Tibial artery (tissue), 4 donors: ENCODE measurements at places on chromosomes 3 and 15.

GRCh38 chr15:66423149-66423548 lies 36.4 kb downstream of the MAP2K1 start:
- DNase-seq = no peak
- H3K27ac ChIP-seq = no peak overlapping the region
- no peaks in the 10 kb centered on the region for H3K4me1 ChIP-seq
- no peaks in the 10 kb centered on the region for H3K36me3 ChIP-seq

DNA sequence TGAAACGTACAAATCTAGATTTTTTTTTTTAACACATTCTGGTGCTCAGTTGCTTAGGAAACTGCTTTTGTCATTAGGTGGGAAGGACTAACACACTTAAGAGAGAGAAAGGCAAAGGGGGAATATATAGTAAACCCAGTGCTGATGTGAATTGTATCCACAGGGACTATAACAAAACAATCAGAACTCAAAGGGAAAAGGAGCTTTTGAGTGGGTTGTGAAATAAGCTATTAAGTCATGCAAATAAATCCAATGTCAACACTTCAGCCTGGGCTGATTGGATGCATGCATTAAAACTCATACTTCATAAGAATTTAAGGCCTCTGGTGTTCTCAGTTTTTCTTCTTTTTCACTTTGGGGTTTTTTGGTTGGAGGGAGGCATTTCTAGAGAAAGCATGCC lies 628.9 kb downstream of the FHIT start:
- no peaks in the 10 kb centered on the region for H3K4me1 ChIP-seq
- H3K27me3 ChIP-seq = no peaks in the 10 kb centered on the region
- no peaks in the 10 kb centered on the region for H3K36me3 ChIP-seq
- no peak overlapping the region for H3K27ac ChIP-seq
- no peak for DNase-seq
- H3K4me3 ChIP-seq = no peak overlapping the region

- DNase-seq = no peak
- H3K27me3 ChIP-seq = no peaks in the 10 kb centered on the region
- H3K4me1 ChIP-seq = no peaks in the 10 kb centered on the region
- H3K4me3 ChIP-seq = no peak overlapping the region
These were observed 83.9 kb upstream of the CDV3 start for GRCh38 chr3:133489466-133490085.

GRCh38 chr3:156509189-156510174 lies 45.4 kb downstream of the SSR3 start:
- H3K4me3 ChIP-seq = no peak overlapping the region
- H3K27ac ChIP-seq = no peak overlapping the region
- peaks cover 4% of the 10 kb centered on the region for H3K36me3 ChIP-seq
- no peak for DNase-seq
- no peaks in the 10 kb centered on the region for H3K4me1 ChIP-seq
- no peaks in the 10 kb centered on the region for H3K27me3 ChIP-seq
